ENCODE measurements at places on chromosomes 3 and 15.

- DNase-seq, result no peak
Observed at GRCh38 chr15:22810033-22810852, 23.8 kb downstream of the NIPA1 start.

DNA sequence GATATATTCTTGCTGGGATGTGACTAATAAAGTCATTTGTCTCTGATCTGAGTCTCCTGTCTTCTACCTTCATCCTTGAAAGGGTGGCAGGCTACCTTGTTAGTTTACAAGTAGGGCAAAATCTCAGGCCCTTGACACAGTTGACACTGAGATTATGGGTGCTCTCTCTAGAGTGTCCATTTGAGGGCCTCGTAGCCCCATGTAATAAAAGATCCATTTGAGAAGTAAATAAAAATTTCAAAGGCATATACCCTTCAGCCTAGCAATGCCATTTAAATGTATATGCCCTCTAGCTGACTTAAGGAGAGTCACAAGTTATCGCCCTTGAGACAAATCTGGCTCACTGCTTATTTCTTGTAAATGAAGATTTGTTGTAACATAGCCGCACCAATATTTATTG, 98.6 kb downstream of the TCF12 start:
- no peak for DNase-seq

DNA sequence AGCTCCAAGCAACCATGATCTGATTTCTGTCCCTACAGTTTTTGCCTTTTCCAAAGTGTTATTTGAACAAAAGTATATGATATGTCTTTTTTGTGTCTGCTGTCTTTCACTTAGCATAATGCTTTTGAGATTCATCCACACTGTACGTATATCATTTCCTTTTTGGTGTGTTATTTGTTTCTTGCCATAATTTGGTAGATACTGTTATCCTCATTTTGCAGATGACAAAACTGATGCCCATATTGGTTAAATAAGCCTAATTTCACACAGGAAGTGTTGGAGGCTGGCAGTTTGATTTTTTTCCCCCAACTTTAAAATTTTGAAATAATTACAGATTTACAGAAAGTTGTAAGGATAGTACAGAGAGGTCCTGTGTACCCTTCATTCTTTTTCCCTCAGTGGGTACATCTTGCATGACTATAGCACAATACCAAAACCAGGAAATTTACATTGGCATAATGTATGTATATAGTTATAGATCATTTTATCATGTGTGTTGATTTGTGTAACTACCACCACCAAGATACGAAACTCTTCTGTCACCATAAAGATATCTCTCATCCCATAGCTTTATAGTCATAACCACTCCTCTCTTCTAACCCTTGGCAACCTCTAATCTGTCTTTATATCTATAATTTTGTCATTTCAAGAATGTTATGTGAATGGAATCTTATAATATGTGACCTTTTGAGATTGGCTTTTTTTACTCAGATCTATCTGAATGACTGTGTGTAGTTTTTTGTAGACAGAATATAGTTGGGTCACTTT, 55.6 kb downstream of the RASA2 start:
- no peak for DNase-seq

DNA sequence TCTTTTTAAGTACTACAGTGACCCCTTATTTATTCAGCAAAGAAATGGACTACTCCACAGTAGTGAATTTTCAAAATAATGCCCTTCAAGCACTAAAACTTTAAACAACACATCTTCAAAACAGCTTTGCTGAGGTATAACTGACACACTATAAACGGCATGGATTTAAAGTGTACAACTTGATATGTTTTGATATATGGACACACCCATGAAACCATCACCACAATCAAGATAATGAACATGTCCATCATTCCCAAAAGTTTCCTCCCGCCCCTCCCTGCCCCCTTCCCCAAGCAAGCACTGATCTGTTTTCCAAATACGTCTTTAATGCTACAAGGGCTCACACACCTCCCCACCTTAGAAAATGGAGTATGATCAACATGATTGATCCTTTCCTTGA, 1.6 kb upstream of the FURIN start:
- no peak for DNase-seq

- no peak for DNase-seq
Observed at GRCh38 chr3:188956839-188957489, 214.8 kb upstream of the TPRG1 start.

- DNase-seq, result no peak
Observed at GRCh38 chr15:35514759-35515158, 31.2 kb downstream of the DPH6 start.

GRCh38 chr3:178201714-178202113, 334.5 kb upstream of the KCNMB2 start:
- DNase-seq, result no peak

- no peak for DNase-seq
Observed at GRCh38 chr15:77836906-77837648, 204.4 kb upstream of the LINGO1 start.

DNA sequence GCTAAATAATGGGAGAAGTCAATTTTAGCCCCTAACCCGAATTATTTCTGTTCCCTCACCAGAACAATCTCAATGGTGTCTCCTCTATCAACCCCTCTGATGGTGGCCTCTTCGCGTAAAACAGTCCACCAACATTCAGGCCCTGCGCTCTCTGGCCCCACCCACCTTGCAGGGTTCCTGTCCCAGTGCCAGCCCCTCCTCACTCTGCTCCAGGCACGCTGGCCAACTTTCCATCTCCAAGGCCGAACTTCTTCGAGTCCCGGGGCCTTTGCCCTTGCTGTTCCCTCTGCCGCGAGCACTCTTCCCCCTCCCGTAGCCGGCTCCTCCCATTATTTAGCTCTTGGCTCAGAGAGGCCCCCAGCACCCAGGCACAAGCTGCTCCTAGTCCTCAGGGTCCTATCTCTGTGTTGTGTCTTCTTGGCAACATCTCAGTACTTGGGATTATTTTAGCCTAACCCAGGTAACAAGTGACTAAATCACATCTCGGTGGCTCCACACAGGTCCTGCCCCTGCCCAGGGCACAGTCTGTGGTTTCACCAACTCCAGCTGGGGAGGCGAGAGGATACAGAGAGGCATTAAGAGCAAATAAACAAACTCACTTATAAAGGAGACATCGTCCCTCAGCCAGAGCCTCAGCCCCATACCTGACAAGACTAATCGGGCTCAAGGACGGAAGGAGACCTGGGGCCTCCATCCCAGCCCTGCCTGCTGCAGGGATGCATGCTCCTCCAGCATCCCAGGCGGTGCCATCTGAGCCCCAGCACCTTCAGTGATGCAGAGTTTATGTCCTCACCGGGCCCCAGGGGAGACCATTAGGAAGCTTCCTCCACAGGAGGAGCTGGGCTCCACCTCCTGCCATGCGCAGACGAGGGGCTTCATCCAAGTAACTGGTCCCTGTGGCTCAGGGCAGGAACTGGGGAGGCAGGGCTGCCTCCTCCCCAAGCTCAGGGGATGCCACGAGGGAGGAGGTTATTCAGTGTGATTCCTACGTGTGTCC, 19.7 kb upstream of the IQSEC1 start:
- DNase-seq, result no peak

GRCh38 chr3:54038391-54038790, 84.0 kb upstream of the CACNA2D3 start:
- no peak for DNase-seq

GRCh38 chr3:73143821-73144237, 82.4 kb downstream of the EBLN2 start:
- DNase-seq, result no peak

DNA sequence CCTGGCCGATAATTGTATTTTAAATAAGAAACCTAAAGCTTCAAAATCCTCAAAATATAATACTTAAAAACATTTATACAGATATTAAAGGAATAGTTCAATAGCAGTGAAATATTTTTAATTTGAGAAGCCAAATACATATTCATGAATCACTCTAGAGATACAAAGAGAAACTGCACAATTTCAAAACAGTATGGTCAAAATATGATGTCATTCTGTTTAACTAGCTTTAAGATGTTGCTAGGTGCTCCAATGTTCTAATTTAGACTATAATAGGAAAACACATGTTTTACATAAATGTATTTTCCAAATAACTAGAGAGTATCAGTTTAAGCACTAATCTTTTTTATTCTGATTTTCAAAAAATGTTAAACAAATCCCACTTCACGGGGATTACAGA, 10.3 kb upstream of the NRROS start:
- DNase-seq, result no peak

- DNase-seq, result no peak
Observed at GRCh38 chr3:117752984-117753717, 1043.6 kb downstream of the TUSC7 start.

- no peak for DNase-seq
Observed at GRCh38 chr3:90069748-90070147, 962.3 kb downstream of the EPHA3 start.

GRCh38 chr15:89812011-89812846, 2.4 kb downstream of the ANPEP start:
- DNase-seq, result no peak

DNA sequence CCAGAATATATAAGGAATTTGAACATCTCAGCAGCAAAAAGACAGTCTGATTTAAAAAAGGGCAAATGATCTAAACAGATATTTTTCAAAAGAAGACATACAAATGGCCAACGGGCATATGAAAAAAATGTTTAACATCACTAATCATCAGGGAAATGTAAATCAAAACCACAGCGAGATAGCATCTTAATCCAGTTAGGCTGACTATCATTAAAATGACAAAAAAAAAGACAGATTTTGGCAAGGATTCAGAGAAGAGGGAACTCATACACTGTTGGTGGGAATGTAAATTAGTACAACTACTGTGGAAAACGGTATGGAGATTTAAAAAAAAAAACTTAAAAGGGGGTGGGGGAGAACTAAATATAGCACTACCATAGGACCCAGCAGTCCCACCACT, 47.9 kb downstream of the RNF13 start:
- DNase-seq, result no peak

DNA sequence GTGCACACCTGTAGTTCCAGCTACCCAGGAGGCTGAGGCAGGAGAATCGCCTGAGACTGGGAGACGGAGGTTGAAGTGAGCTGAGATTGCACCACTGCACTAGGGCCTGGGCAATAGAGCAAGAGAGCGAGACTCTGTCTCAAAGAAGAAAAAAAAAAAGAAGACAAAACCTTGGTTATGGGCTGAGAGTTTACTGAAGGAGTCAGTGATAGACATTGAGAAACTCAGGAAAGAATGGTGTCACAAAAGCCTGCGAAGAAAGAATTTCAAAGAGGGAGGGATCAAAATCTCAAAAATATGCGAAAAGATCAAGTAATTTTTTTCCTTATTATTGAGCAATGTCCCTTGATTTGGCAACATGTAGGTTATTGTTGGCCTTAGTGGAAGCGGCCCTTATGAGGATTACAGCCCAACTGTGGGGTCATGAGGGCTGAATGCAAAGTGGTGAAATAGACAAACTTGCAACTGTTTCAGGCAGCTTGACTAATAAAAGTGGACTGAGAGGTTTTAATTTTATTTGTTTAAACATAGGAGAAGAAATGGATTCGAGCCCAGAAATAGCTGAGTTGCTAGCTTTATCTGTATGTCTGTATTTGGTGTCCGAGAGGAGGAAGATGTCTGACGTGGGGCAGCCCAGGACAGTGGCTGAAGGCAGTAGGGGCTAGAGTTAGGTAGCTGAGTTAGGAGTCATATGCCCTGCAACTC, 18.8 kb upstream of the CELF6 start:
- DNase-seq, result no peak

- no peak for DNase-seq
Observed at GRCh38 chr3:10911350-10912002, 81.1 kb upstream of the SLC6A1 start.

- DNase-seq, result no peak
Observed at GRCh38 chr3:64110071-64110470, 86.8 kb upstream of the PSMD6 start.

GRCh38 chr3:5002174-5002870, 23.1 kb downstream of the BHLHE40 start:
- no peak for DNase-seq

- DNase-seq, result no peak
Observed at GRCh38 chr15:96213045-96213444, 117.5 kb upstream of the NR2F2 start.

Measured in omental fat pad (tissue), 4 donors.